Fibroblast of skin of abdomen (primary cell): ENCODE measurements at places on chromosomes 11 and 22.

DNA sequence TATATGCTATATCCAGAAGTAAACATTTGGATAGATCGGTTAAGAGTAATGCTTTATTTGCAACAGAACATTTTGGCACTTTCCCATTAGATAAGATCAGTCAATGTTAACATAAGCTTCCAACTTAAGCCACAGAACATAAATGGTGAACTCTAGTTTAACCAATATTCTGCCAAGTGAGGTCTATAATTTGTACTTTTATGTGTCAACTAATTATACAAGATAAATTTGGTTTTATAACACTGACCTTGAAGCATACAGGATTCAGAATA is 23.5 kb upstream of the BLID start:
- DNase-seq = no peak

GRCh38 chr11:107801641-107802040 is 56.9 kb downstream of the SLC35F2 start:
- DNase-seq = no peak

GRCh38 chr11:83147895-83148294 is 9.0 kb upstream of the PCF11 start:
- DNase-seq = peak; percentile 3

GRCh38 chr11:98300719-98301118 is 720.0 kb upstream of the CNTN5 start:
- no peak for DNase-seq

GRCh38 chr22:29032014-29032475 is 29.6 kb downstream of the C22orf31 start:
- no peak for DNase-seq

DNA sequence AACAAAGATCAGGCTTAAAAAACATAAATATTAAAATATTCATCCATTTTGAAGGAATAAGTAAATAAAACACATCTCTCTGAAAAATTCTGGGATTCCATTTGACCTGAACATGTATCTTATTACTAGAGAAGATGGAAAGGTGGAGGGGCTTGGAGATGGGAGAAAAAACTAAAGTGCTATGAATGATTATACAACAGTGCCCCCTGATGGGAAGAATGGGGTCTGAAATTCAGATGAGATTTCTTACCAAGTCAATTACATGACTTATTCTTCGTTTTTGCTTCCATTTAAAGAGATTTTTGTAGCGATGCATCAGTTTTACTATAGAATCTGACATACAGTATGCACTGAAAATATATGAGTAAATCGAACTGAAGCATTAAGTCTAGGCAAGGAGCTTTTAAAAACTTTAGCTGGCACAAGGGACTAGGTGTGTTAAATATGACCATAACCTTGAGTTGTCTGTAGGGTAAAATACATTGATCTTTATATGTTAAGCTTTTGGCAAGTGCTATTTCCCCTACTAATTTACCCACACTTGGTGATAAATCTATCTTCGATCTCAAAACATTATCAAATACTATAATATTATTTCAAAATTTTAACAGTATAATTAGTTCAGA is 718.8 kb downstream of the CNTN5 start:
- DNase-seq = peak; percentile 15

DNA sequence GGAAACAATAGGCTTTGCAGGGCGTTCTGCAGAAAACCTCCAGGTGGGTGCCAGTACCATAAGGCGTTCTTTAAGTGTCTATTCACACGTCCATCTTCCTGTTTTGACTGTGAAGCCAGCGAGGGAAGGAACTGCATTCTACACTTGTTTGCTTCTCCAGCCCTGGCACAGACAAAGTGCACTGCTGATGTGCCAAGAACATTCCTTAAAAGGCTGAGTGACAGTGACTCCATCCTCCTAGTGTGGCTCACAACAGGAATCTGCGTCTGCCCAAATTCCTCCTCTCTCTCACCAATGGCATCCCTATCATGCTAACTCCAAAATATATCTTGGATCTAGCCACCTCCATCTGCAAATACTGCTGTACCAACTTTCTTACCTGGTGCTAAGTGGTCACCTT is 407.4 kb upstream of the SYN3 start:
- DNase-seq = no peak

GRCh38 chr22:27768027-27768653 is 33.4 kb downstream of the MN1 start:
- no peak for DNase-seq

GRCh38 chr22:47169801-47170140 is 407.3 kb downstream of the TBC1D22A start:
- DNase-seq = no peak

DNA sequence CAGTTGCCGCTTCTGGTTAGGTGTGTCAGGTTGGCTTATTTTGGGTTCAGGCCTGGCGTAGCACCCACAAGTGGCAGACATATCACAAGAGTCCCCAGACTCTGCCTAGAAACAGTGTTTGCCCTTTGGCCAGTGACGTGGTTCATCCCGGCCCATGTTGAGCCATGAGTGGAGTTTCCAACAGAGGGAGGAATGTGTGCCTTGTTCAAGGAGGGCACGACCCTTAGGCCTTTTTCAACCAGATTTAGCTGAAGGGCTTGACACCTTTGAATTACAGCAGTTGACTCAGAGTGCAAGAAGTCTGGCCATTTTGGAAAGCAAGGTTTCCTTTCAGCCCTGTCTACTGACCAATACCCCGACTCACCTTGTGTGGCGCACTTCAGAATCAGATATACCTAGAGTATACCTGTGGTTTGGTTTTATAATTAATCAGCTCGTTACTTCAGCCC is 15.1 kb upstream of the AIFM3 start:
- no peak for DNase-seq

- DNase-seq = no peak
Observed at GRCh38 chr11:70087446-70088167, 9.5 kb downstream of the ANO1 start.

- no peak for DNase-seq
Observed at GRCh38 chr22:20749453-20749852, 24.5 kb upstream of the SERPIND1 start.

GRCh38 chr22:46706060-46706459 is 32.0 kb downstream of the CERK start:
- DNase-seq = no peak

DNA sequence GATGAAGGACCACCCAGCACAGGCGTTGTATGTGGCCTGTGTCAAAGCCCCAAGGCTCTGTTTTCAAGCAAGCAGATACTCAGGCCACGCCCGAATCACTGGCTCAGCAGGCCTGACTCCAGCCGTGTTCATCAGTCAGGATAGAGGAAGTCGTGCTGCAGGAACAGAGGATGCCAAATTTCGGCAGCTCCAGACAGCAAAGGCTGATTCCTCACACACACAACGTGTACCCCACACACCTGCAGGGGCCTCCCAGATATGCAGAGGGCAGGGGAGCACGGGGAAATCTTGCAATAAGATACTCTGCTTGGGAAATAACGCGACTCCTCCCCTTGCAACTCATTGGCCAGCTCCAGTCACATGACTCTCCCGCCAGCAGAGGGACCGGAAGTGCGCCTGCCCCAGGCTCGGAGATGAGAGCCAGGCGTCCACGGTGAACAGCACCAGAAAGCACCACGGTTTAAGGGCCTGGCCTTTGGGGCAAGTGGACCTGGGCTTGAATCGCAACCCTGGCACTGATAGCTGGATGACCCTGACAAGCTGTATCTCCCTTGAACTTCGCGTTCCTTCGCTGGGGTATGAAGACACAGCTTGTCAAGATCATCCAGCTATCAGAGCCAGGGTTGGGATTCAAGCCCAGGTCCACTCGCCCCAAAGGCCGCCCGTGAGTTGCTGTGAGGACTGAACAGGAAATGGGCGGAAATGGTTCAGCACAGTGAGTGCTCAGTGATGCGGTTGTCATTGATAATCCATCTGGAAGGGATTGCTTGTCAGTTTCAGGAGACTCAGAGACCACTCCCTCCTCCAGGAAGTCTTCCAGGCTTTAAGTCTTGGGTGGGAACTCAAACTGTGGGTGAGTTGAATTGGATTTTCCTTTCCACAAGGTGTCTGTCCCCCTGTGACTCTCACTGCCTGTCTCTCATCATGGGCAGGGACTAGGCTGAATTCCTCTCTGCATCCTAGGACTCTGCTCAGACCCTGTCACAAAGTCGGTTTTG is 88.5 kb downstream of the MYEOV start:
- DNase-seq = no peak

GRCh38 chr11:32838505-32839274 is 9.0 kb downstream of the PRRG4 start:
- no peak for DNase-seq

GRCh38 chr22:17217179-17217578 is 2.1 kb downstream of the ADA2 start:
- no peak for DNase-seq

GRCh38 chr11:16043617-16044016 is 312.7 kb downstream of the SOX6 start:
- no peak for DNase-seq

DNA sequence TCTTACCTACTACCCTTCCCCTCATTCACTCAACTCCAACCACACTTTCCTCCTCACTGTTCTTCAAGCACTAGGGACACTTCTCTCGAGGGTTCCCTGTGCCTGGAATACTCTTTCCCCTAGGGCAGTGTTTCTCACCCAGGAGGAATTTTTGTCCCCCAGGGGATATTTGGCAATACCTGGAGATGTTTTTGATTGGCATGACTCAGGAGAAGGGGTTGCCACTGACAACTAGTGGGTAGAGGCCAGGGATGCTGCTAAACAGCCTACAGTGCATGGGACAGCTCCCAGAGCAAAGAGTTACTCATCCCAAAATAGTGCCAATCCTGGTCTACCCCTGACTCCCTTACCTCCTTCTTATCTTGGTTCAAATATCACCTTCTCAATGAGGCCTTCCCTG is 40.0 kb downstream of the BTG4 start:
- no peak for DNase-seq

GRCh38 chr11:71935338-71935925 is 6.6 kb downstream of the RNF121 start:
- DNase-seq = no peak

DNA sequence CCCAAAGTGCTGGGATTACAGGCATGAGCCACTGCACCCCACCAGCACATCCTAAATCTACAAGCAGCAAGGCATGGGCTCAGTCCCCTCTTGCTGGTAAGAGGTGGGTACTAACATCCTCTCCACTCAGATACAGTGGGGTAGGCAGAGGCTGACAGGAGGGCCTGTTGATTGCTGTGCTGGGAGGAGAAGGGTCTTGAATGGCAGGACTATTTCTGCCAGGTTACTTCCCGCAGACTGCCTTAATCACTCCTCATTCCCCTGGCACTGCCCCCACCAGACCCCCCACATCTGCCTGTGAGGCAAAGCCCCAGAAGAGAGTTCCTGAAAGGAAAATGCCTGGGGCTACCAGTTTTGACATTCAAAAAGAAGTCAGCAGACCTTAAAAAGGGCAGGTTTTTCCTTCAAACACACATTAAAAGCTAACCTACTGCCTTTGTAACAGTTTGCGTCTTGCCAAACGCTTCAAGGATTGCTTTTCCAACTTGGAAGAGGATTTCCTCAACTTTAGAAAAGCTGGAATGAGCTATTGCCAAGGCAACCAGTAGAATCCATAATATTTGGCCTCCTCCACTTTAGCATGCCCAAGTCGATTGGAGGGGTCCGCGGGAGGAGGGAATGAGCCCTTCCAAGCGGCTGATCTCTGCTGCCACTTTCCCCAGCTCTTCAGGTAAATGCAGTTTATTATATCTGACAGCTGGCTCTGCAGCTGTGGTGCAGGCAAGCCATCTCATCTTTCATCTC is 62.0 kb downstream of the FDX1 start:
- DNase-seq = no peak

- DNase-seq = peak; percentile 97
Observed at GRCh38 chr22:18057568-18058209, 20.1 kb upstream of the PEX26 start.

DNA sequence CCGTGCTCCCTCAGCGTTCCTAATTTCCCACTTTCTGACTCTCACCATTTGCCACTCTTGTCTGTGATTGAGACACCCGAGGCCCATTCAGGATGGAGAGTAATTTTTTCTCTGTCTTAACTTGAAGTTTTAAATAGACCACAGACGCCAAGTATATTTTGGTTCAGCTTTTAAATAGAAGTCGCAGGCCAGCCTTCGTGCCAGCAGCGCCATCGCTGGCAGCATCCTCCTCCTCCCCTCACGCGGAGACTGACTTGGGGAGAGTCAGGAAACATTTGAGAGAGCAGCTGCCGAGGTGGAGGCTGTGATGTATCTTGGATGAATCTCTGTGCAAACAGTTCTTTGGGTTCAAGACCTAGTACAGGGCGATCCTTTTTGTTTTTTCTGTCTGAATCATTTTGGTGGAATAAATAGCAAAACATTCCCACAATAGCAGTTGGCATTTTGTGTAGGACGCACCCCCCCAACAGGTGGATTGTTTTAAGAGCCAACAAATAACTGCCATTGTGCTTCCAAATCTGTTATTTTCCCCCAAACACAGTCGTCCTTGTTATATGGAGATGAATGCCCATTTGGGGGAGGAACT is 889 bp upstream of the DMC1 start:
- peak; percentile 16 for DNase-seq

GRCh38 chr11:47418454-47419259 is 7.6 kb downstream of the PSMC3 start:
- DNase-seq = no peak

GRCh38 chr11:2750682-2751522 is 51.1 kb upstream of the KCNQ1OT1 start:
- DNase-seq = no peak

DNA sequence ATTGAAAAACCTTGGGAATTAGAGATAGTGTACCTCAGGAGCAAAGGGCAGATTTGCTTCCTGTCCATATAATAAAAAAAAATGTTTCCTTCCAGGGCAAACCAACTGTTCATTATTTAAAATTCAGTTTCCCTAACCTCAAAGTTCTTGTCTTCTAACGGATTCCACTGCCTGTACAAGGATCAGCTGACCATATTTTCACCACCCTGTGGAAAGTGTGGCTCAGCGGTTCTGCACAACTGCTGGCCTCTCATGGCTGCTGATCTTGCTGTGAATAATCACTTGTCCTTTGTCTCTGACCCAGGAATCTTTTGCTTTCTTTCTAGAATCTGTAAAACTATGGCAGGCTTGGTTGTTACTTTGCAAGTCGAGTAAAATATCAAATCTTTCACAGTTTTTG is 1732.5 kb upstream of the RAG2 start:
- DNase-seq = no peak

- peak; percentile 40 for DNase-seq
Observed at GRCh38 chr11:61688365-61689163, 8.4 kb downstream of the DAGLA start.

- DNase-seq = peak; percentile 86
Observed at GRCh38 chr11:107562647-107563208, 2.8 kb downstream of the ALKBH8 start.

- no peak for DNase-seq
Observed at GRCh38 chr11:18972336-18972735, 33.1 kb upstream of the MRGPRX1 start.

DNA sequence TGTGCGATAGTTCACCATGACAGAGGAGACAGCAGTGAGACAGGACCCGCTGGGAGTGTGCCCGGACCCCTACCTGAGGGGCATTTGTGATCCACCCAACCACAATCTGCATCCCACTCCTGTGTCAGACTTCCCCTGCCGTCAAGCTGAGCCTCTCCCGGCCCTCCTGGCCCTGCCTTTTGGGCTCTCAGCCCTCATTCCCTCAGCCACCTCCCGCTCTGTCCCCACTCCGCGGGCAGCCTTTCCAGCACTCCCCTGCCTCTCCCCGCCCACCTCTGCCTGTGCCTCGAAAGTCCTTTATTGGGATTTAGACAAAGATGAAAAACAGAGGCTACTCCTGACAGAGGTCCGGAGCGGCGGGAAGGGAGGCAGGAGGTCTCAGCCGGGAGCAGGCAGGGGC is 4.2 kb downstream of the NFAM1 start:
- no peak for DNase-seq

- DNase-seq = no peak
Observed at GRCh38 chr11:48307760-48308386, 1.9 kb downstream of the OR4S1 start.
